ENCODE measurements at places on chromosomes 5 and 9.
A peak's percentile ranks its signal among the peaks of the same experiment; 100 is the strongest.

- peaks cover 51% of the 10 kb centered on the region for H3K4me1 ChIP-seq
- peaks cover 32% of the 10 kb centered on the region for H3K36me3 ChIP-seq
- no peak for DNase-seq
- H3K4me3 ChIP-seq = no peak overlapping the region
- no peak overlapping the region for H3K27ac ChIP-seq
Observed at GRCh38 chr9:124300312-124300711, 42.6 kb downstream of the NEK6 start.

DNA sequence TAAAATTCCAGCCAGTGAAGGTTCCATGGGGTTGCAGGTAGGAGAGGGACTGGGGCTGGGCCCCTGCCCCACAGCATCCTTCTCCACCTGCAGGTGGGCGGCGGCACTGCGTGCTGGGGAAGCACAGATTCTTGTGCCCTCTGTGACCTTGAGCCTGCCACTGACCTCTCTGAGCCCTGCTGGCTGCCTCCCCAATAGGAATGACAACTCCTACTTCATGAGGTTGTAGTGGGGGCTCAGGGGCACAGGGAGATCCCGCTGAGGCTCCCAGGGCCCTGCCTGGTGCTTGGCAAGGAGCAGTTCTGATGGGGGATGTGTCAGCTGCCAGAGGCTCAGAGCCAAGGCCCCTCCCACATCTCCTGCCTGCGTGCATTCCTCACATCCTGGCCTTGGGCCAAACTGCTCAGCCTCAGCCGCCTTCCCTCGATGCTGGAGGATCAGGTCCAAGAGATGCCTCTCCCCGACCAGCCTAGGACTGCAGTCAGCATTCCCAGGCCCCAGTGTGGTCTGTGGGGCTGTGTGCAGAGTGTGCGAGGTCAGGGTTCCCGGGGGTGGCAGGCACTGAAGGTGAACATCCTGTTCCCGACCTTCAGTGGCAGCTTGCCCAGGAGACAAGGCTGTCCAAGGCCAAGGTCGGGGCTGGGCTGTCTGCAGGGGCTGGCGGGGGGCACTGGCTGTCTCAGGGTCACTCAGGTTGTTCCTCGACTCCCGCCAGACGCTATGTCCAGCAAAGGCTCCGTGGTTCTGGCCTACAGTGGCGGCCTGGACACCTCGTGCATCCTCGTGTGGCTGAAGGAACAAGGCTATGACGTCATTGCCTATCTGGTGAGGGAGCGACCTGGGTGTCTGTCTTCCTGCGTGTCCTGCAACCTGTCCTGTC is 7.0 kb downstream of the ASS1 start:
- peak; percentile 94 for DNase-seq
- H3K27me3 ChIP-seq = peaks cover 5% of the 10 kb centered on the region
- peak overlapping the region; percentile 54 for H3K27ac ChIP-seq
- H3K36me3 ChIP-seq = no peaks in the 10 kb centered on the region
- H3K4me1 ChIP-seq = peaks cover 54% of the 10 kb centered on the region

- H3K27me3 ChIP-seq = no peaks in the 10 kb centered on the region
- H3K4me3 ChIP-seq = no peak overlapping the region
- no peaks in the 10 kb centered on the region for H3K4me1 ChIP-seq
- no peaks in the 10 kb centered on the region for H3K36me3 ChIP-seq
Observed at GRCh38 chr5:103434057-103434456, 128.5 kb downstream of the NUDT12 start.

GRCh38 chr5:168076561-168076991 is 214.9 kb upstream of the WWC1 start:
- H3K4me1 ChIP-seq = no peaks in the 10 kb centered on the region
- H3K36me3 ChIP-seq = no peaks in the 10 kb centered on the region
- no peak for DNase-seq
- H3K4me3 ChIP-seq = no peak overlapping the region
- no peaks in the 10 kb centered on the region for H3K27me3 ChIP-seq
- no peak overlapping the region for H3K27ac ChIP-seq

- no peak overlapping the region for H3K4me3 ChIP-seq
- peaks cover 52% of the 10 kb centered on the region for H3K36me3 ChIP-seq
- no peak for DNase-seq
Observed at GRCh38 chr9:131204285-131204684, 72.0 kb downstream of the FAM78A start.

GRCh38 chr9:116238225-116238624 is 84.6 kb downstream of the PAPPA start:
- H3K36me3 ChIP-seq = no peaks in the 10 kb centered on the region
- no peaks in the 10 kb centered on the region for H3K4me1 ChIP-seq
- no peak overlapping the region for H3K4me3 ChIP-seq
- DNase-seq = no peak

GRCh38 chr5:107508097-107508496 is 162.6 kb downstream of the EFNA5 start:
- H3K27me3 ChIP-seq = no peaks in the 10 kb centered on the region
- no peak for DNase-seq
- H3K4me1 ChIP-seq = peaks cover 2% of the 10 kb centered on the region
- H3K36me3 ChIP-seq = no peaks in the 10 kb centered on the region
- no peak overlapping the region for H3K27ac ChIP-seq
- no peak overlapping the region for H3K4me3 ChIP-seq

DNA sequence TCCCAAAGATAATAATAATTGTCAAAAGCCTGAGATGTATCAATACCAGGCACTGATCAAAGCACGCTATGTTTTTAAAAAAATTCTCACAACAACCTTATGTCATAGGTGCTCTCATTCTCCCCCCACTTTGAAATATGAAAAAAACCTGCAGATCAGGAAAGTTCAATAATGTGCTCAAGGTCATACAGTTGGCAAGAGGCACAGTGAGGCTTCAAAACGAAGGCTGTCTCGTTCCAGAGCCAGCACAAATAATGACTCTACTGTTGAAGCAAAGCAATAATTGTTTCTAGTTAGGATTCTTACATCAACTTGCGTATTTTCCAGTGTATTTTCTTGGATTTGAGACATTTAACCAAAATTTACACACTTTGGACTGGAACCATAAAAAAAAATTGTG is 88.3 kb downstream of the RAB3C start:
- no peaks in the 10 kb centered on the region for H3K4me1 ChIP-seq
- no peak for DNase-seq
- H3K4me3 ChIP-seq = no peak overlapping the region
- no peaks in the 10 kb centered on the region for H3K27me3 ChIP-seq

- H3K4me1 ChIP-seq = no peaks in the 10 kb centered on the region
- DNase-seq = no peak
- no peaks in the 10 kb centered on the region for H3K27me3 ChIP-seq
- peak overlapping the region; percentile 2 for H3K27ac ChIP-seq
- no peak overlapping the region for H3K4me3 ChIP-seq
Observed at GRCh38 chr5:144040615-144041305, 129.7 kb downstream of the YIPF5 start.

DNA sequence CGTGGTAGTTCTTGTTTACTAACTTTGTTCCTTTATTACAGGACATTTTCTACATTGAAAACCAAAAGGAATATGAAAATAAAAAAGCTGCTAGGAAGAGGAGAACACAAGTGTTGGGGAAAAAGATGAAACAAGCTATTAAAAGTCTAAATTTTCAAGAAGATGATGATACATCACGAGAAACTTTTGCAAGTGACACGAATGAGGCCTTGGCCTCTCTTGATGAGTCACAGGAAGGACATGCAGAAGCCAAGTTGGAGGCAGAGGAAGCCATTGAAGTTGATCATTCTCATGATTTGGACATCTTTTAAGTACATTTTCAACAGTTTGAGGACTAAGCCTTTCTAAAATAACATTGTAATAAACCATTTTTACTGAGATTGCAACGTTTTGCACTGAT is 23.8 kb downstream of the PHAX start:
- no peaks in the 10 kb centered on the region for H3K27me3 ChIP-seq
- H3K4me3 ChIP-seq = no peak overlapping the region
- peaks cover 22% of the 10 kb centered on the region for H3K36me3 ChIP-seq
- H3K27ac ChIP-seq = no peak overlapping the region
- H3K4me1 ChIP-seq = no peaks in the 10 kb centered on the region

DNA sequence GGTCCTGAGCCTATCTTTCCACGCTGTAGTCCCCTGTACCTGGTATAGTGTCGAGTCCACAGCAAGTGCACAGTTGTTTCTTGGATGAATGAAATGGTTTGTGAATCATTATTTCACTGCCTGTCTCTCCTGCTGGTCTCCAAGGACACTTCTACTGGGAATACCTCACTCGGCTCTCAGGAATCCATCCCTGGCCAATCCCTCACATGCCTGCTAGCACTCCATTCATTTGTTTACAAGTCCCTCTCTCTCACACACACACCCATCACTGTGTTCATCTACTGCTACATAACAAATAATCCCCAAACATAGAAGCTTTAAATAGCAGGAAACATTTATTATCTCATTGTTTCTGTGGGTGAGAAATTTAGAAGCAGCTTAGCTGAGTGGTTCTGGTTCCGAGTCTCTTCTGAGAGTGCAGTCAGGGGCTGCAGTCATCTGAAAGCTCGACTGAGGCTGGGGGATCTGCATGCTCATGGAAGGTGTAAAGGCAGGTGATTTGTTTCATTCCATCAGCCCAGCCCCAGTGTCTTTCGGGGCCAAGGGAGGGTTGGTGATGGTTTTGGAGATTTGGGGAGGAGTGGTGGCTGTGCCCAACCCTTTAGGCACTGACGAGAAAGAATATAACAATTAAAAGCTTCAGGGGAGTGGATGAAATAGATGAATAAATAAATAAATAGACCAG is 132.7 kb upstream of the IER5L start:
- no peak for DNase-seq
- H3K36me3 ChIP-seq = no peaks in the 10 kb centered on the region
- no peak overlapping the region for H3K27ac ChIP-seq
- peaks cover 5% of the 10 kb centered on the region for H3K4me1 ChIP-seq

GRCh38 chr5:1410156-1411014 is 34.9 kb downstream of the SLC6A3 start:
- no peaks in the 10 kb centered on the region for H3K4me1 ChIP-seq
- H3K36me3 ChIP-seq = no peaks in the 10 kb centered on the region
- peaks cover 6% of the 10 kb centered on the region for H3K27me3 ChIP-seq
- no peak overlapping the region for H3K27ac ChIP-seq
- DNase-seq = no peak

GRCh38 chr5:78597068-78597973 is 51.3 kb downstream of the LHFPL2 start:
- H3K27ac ChIP-seq = peak overlapping the region; percentile 7
- no peaks in the 10 kb centered on the region for H3K27me3 ChIP-seq
- no peak for DNase-seq

GRCh38 chr5:94009161-94009560 is 267.8 kb upstream of the POU5F2 start:
- no peak for DNase-seq
- no peak overlapping the region for H3K4me3 ChIP-seq

DNA sequence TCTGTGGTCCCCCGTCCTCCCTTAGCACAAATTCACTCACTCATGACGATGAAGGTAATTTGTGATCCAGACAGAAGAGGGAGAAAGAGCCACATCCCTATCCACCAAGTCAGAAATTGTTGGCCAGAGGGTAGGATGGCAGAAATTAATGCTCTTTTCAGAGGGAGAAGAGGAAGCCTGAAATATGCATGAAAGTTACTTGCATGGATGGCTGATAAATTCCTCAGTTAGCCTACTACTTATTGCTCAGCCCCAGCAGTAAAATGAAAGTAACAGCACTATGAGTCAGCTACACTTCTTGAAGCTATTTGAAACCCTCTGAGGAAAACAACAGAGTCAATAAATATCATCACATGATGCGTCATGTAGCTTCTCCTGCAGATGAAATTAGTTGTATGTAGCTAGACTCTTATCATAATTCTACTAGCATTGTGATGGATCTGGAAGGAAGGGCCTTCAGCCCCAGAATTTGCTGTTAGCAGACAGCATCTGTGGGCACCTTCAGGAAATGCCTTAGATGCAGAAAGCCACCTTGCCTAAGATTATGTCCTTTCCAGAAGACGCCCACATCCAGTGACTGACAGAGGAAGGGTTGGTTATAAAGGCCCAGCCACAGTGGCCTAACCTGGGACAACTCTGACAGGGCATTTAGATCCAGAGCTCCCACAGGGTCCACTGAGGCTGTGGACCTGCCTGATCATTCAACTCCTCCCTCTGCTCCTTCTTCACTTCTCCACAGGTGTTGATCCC is 81.2 kb upstream of the CCDC112 start:
- no peaks in the 10 kb centered on the region for H3K4me1 ChIP-seq
- H3K36me3 ChIP-seq = no peaks in the 10 kb centered on the region
- H3K4me3 ChIP-seq = no peak overlapping the region
- H3K27ac ChIP-seq = no peak overlapping the region
- no peak for DNase-seq

DNA sequence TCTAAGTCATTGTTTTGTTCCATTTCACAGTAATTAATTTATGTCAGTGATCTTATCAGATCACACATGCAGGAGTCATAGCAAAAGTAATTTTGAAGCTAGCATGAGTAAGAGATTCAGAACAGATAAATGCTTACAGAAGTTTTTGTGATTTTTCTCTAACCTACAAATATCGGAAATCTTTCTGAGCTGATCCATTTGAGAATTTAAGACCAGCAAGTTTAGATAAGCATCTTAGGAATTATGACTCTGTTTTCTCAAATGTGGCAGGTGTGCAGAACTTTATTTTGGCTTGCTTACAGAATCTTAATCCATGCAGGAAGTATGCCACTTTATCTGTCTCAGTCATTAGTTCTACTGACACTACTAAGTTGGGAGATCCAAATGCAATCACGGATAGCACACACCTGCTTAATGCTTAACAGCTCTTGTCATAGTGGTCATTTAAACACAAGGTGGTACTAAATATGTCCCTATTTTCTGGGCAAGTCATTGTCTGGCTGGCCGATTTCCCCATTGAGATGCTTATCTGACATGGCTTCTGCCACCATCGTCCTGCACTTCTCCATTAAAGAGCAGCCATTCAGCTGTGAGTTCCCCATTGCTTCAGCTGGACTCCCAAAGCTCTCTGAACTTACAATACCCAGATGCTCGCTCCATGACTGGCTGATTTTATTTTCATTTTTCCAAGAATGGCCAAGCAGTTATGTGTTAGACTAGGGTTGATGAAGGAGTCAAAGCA is 305.4 kb upstream of the NUDT12 start:
- no peaks in the 10 kb centered on the region for H3K27me3 ChIP-seq
- no peaks in the 10 kb centered on the region for H3K4me1 ChIP-seq
- no peaks in the 10 kb centered on the region for H3K36me3 ChIP-seq
- no peak overlapping the region for H3K4me3 ChIP-seq
- no peak for DNase-seq

GRCh38 chr9:76883341-76883855 is 22.5 kb downstream of the PRUNE2 start:
- no peaks in the 10 kb centered on the region for H3K27me3 ChIP-seq
- peaks cover 4% of the 10 kb centered on the region for H3K4me1 ChIP-seq
- H3K27ac ChIP-seq = no peak overlapping the region
- no peak overlapping the region for H3K4me3 ChIP-seq
- H3K36me3 ChIP-seq = no peaks in the 10 kb centered on the region
- DNase-seq = no peak

DNA sequence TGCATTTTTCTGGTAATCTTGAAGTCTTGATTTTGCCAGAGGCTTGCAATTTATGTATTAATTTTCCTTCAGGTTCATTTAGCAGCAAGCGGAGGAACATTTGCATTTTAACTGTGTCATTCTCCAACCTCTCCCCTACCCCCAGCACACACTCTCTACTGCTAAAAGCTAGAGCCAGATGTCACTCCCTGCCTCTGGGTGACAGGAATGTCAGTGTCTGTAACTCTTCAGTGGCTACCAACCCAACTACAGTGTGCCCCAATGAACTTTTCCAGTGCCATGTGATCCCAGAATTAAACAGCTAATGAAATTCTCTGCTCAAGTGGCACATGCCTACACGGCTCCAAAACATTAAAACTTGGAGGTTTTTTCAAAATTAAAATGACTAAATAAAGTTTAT is 260.3 kb downstream of the GOLPH3 start:
- DNase-seq = no peak
- H3K27ac ChIP-seq = no peak overlapping the region
- H3K4me3 ChIP-seq = no peak overlapping the region

GRCh38 chr9:73916016-73916673 is 581.0 kb upstream of the RORB start:
- no peaks in the 10 kb centered on the region for H3K36me3 ChIP-seq
- H3K27me3 ChIP-seq = no peaks in the 10 kb centered on the region
- H3K27ac ChIP-seq = no peak overlapping the region
- DNase-seq = no peak
